ENCODE measurements at places on chromosomes 7 and 10.

GRCh38 chr7:87234949-87235348 lies 15.4 kb upstream of the TMEM243 start:
- DNase-seq, result no peak

DNA sequence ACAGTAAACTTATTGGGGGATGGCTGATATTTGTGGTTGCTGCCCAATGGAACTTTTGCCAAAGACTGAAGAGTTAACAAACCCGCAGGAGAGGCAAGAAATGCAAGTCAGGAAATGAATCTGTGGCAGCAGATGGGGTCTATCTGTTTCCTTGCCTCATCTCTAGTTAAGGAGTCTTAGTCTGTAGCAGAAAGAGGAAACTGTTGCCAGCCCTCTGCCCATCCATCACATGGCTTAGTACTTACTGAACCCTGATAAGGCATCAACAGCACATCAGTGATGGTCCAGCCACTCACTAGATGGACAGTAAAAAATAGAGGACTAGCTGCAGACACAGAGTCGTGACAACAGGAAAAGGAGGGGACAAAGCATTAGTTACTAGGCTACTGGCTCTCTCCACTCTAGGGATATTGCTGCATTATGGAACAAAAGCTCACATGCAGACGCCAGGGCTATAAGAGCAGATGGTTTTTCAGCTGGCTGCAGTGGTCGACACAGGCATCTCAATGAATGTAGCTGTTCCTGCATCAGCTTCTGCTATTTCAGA lies 614.7 kb downstream of the PARD3 start:
- no peak for DNase-seq

DNA sequence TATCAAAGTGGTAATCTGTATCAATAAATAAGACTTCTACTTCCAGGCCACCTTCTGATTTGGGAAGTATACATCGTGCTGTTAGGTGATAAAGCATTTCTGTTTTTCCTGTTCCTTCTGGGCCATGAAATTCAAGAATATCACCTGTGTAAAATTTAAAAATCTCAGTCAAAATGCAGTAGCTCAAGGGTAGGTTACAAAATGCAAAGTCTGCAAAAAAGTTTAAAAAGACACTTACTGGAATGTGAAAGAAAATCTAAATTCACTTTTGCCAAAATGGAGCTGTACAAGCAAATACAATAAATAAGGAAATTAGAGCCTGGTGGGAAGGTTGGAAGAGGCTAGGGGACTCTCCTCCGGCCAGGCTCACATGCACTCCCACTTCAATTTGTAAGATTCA lies 26.7 kb downstream of the XRCC2 start:
- DNase-seq, result no peak

DNA sequence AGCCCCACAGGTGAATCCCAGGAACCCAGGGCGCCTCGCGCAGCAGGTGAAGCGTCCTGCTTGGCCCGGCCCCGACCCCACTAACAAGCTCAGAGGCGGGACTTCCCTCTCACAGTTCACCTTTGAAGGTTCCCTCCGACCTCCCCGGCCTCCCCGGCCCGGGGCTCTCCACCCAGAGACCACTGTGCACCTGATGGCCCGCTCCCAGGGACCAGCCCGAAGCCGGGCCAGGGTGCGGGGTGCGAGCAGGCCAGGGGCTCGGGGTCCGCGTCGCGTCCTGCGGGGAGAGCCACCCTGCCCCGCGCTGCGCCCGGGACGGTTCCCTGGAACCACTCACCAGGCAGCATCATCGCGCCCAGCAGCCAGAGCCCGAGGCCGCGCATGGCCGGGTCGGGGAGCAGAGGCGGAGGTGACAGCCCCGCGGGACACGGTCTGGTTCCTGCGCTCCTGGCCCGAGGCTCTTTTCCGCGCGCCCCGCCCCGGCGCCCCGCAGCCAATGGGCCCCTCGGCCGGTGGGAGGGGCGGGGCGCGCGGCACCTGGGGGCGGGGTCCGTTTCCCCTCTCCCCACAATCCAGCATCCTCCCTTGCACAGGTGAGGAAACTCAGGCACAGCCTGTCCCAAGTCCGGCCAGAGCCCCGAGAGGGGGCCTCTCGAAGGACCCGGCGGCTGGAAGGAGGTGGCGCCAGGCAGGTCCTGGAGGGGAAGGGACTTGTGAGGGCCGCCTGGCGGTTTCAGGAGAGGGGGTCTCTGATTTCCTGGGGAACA lies at the start of gene ADAM8:
TSS of gene ADAM8 (minus strand) at position 434 of the 767 bp plus-strand sequence. CDS start at position 383, 51 bp downstream.
- DNase-seq, result no peak

- DNase-seq, result no peak
Measured at GRCh38 chr10:24251547-24251946, 42.6 kb downstream of the KIAA1217 start.
